ENCODE measurements at places on chromosomes 13 and 19. TPM values are rescaled to one million over a fixed set of nuclear protein-coding genes. Genes with fewer than 3 reads are reported as not detected.

Gene PCDH8
- not detected for total RNA-seq

Gene TNFSF13B
- total RNA-seq, result 0.94 TPM

Gene ZNF226
- 14.4 TPM for total RNA-seq

Gene ZNF540
- total RNA-seq, result 0.16 TPM

Gene KIR2DL3
- total RNA-seq, result not detected

Gene DKKL1
- total RNA-seq, result 0.31 TPM

Gene FFAR1
- not detected for total RNA-seq

Gene PRKCG
- total RNA-seq, result not detected

Gene ZNF155
- total RNA-seq, result 3.9 TPM

Gene POGLUT2
- total RNA-seq, result 23.3 TPM
